ENCODE measurements at places on chromosomes 7 and 10.
A peak's percentile ranks its signal among the peaks of the same experiment; 100 is the strongest.

DNA sequence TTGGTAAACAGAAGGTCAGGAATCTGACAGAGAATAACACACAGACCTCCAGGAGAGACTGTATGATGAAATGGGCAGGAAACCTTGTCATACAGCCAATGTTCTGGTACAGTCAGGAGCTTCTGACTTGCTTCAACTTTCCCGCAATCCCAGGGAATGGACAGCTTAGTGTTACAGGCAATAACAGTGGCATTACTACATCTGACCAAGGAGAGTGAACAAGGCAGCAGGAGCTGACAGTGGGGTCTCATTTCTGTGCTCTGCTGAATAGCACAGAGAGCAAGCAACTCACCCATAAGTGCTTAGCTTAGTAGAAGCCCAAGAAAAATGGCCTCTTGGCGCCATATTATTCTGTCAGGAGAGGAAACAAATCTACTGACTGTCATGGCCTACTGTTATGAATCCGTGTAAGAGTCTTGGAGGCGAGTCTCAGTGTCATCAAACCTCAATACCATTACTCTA, 186.2 kb upstream of the MTPN start:
- no peak for DNase-seq

DNA sequence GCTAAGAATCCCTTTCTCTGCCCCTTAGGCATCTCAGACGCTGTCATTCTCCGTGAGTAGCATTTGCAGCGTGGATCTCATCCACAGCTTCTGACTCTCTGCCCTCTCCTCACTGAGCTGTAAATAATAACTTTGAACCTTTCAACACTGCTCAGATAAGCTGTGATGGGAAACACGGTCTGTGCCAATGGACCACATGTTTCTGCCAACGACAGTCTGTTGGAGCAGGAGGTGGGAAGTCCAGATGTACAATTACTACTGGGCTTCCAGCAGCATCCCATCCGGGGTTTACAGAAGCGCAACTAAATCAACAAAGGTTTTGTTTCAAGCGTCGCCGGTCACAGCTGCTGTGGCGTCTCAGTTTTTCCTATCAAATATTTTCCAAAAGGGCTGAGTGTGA, 1110.6 kb downstream of the TYW1 start:
- peak; percentile 48 for DNase-seq

DNA sequence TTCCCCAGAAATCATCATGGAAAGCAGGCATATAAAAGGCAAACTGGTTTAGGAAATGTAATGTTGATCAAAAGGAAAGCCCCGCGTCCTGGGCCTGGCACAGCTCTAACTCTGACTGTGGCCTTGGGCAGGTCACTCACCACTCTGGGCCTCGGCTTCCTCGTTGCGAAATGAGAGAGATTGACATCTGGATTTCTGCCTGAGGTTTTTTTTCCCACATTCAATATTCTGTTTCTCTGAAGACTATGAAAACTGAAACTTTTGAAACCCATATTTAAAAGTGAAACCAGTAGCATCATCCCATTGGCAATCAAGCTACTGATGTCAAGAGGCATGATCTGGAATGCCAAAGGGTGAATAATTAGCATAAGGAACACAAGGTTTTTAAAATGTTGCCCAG, 369.7 kb upstream of the NPVF start:
- no peak for DNase-seq

DNA sequence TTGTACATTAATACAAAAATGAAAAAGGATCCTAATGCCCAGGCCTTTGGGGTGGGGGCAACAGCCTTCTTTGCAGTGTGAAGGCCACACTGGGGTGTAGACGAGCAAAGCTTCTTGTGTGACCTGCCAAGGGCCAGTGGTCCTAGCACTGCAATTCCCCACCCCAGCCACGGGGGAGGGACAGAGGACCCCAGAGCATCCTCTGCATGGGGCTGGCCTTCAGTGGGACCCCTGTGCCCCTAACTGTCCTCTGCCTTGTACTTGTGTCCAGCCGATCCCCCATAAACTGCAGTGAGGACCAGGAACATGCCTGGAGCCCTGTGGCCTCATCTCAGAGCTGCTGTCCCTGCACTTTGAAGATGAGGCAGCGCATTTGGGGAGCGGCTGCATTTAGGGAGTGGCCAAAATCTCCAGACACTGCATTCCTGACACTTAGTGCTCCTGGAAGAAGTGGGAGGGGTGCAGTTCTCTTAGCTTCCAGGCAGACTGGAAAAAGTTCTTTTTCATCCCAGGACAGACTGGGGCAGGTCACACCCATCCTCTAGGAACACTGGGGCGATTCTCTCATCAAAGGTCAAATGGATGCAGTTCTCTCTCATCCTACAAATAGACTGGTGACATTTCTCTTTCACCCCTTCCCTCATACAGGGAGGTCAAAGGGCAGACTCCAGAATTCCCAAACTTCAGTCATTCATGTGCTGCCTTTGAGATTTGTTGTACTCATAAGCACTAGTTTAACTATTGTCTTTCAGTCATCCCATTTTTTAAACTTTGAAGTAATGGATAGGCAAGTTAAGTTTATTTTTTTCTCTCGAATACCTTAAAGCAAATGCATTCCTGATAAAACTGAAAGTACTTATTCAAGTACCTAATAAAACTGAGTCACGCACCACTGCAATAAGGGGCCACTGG, 922 bp upstream of the MYO1G start:
- DNase-seq: no peak

All from right kidney (tissue), 9 donors.